ENCODE measurements at places on chromosomes 16 and 17. TPM values are rescaled to one million over a fixed set of nuclear protein-coding genes. Genes with fewer than 3 reads are reported as not detected.

GRCh38 chr16:23597003-23597756 lies 1.1 kb upstream of the NDUFAB1 start:
- DNase-seq, result no peak

- no peak for DNase-seq
These were observed 251.7 kb upstream of the CACNG5 start for GRCh38 chr17:66583112-66583748.

GRCh38 chr17:69854225-69854780 lies 220.7 kb upstream of the KCNJ16 start:
- DNase-seq, result no peak

DNA sequence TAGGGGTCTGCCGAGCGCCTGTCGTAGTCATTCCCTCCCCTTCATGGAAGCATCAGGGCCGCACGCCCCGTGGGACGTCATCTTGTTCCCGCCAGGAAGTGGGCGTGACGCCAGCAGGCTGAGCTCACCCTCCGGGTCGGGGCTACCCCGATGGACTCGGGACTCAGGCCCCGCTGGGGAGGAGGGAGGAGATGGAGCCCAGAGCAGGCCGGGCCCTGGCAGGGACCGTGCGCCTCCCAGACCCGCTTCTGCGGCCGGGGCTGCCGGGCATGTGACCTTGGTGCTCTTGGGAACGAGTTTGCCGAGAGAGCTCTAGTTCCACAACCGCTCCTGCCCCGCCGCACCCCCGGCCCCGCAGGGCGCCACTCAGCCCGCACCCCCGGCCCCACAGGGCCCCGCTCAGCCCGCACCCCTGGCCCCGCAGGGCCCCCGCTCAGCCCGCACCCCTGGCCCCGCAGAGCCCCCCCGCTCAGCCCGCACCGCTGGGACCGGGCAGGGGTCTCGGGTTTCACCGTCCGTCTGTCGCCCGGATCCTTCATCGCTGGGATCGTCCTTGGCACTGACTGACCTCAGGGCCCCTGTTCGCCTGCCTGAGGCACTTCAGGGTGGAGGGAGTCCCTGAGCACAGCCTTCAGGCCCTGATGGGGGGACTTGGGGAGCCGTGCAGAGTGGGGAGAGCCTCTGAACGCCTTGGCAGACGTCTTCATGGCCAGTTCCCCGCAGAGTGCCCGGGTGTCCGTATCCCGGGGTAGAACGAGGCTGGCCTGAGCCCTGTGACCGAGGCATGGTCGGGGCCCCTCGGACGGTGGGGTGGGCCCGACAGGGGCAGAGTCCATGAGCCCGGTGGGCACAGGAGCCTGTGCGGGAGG lies 5.8 kb downstream of the CACNA1H start:
- no peak for DNase-seq

DNA sequence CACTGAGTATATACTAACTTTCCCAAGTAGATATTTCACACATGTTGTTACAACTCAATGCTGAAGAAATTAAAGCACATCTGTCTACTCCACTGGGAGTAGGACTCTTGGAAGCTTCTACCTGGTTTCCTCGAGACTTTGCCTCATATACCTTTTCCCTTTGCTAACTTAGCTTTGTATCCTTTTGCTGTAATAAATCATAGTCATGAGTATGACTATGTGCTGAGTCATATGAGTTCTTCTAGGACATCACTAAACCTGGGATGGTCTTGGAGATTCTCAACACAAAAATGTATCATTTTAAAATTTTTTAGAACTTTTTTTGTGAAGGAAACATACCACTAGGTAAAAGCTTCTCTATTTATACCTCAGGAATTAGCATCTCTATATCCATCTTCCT lies 39.8 kb downstream of the ABCA5 start:
- DNase-seq, result no peak

Gene ABCA6
- total RNA-seq, result 0.99 TPM

Gene MYH1
- not detected for total RNA-seq

Gene CACNG5
- not detected for total RNA-seq

Data from T-helper 17 cell (primary cell).